ENCODE measurements at places on chromosomes 6 and 20.

DNA sequence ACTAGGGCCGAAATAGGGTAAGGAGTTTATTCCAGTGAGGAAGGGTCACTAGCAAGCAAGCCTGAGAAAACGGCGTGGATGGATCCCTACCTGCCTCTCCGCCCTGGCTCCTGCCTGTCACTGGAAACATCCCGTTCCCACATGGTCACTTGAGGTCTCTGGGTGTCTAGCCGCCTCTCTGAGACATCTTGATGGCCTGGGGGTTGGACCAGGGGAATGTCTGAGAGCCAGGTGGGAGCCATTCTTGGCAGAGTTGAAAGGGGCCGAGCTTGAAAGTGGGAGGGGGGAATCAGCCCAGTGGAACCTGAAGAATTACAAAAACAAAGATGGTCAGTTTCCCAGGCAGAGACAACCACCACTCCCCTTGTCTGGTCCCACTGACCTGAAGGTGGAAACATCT, 961 bp downstream of the CCHCR1 start:
- no peak for DNase-seq

- DNase-seq = no peak
Observed at GRCh38 chr20:48945840-48946514, 24.5 kb downstream of the ARFGEF2 start.

GRCh38 chr6:44271406-44271723, 1.1 kb downstream of the TMEM151B start:
- DNase-seq = no peak

DNA sequence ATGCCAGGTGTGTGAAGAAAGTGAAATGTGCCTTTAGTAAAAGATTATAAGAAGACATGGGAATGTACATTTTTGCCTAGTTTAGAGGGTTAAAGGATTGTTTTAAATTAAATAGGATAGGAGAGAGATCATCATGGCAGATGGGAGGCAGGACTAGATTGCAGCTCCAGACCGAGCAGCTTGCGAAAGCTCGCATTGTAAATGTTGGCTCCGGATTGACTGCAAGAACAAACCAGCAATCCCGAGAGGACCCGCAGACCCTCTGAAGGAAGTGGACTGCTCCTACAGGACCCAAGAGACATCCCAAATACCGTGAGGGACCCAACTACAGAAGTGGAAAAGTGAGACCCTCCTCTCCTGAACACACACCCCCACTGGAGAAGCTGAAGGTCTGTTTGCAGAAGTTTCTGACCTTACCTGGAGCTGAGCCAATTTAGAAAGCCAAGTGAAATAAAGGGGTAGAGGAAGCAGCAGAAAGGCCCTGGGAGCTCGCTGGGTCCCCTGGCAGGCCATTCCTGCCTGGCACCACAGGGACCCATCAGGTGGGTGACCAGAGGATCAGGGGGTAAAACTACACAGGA, 30.0 kb upstream of the TPD52L1 start:
- no peak for DNase-seq

DNA sequence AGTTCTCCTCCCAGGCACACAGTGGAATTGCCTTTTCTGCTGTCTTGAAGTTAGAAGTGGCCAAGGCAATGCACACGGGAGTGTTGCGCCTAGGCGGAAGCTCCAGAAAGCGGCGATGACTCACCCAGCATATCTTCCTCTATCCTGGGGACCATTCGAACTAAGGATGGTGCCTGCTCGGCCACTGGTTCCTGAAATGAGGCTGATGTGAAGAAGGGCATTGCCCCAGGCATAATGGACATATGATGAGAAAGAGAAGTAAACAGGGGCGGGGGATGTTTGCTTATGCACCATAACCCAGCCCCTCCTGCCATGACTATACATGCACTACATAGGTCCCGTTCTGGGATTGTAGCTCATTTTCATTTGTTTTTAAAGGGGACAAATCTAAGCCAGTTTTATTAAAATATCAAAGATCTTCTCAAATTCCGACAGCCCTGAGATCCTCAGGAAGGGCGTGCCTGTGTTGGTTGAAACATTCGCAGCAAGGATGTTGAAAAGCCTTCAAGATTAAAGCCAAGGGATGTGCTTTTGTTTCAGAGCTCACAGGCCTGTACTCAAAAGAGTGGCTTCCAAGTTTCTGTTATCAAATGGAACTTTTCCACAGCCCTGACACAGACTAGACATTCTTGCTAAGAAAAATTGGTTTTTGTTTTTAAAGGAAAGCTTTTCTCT, 218.5 kb downstream of the LY86 start:
- no peak for DNase-seq

DNA sequence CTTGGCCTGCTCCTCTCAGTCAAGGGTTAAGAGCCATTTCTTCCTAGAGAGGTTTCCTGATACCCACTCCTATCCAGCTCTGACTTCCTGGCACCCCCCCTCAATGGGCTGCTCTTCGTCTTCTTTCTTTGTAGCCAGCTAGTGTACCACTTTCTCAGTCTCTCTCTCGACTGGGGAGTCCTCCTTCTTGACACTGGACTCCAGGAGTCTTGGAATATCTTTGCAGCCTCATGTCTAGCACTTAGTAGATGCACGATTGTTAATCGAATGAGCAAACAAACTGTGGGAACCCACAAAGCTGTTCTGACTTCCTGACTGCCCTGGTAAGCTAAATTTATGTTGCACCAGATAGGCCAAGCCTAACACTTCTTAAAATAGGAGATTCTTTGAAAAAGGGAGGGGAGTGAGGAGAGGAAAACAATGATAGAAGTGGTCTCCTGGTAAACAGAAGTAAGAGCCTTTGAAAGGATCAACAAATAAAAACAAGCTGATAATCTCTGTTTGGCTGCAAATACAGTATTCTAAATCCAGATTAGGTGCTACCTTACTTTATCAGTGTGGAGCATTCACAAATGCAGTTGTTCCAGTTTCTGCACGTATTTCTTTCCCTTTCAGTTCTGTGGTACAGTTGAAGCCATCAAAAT, 160.1 kb upstream of the CITED2 start:
- no peak for DNase-seq
